ENCODE measurements at places on chromosomes 12 and 14. TPM values are rescaled to one million over a fixed set of nuclear protein-coding genes. Genes with fewer than 3 reads are reported as not detected.

RASSF3 gene
- total RNA-seq, result 29.3 TPM

SELPLG gene
- 0.85 TPM for total RNA-seq

DDX11 gene
- 28.9 TPM for total RNA-seq

TESPA1 gene
- not detected for total RNA-seq

PLEK2 gene
- 42.0 TPM for total RNA-seq

BEGAIN gene
- total RNA-seq, result not detected

PSMB5 gene
- 415 TPM for total RNA-seq

SYNDIG1L gene
- total RNA-seq, result under 0.01 TPM

TAS2R19 gene
- 7.3 TPM for total RNA-seq

KLRC3 gene
- total RNA-seq, result not detected

CLEC4E gene
- total RNA-seq, result not detected

CATSPERB gene
- total RNA-seq, result not detected

GPRC5A gene
- total RNA-seq, result 18.6 TPM

KLHL33 gene
- 0.28 TPM for total RNA-seq

GZMH gene
- not detected for total RNA-seq

CSRNP2 gene
- 23.1 TPM for total RNA-seq

OR4E2 gene
- total RNA-seq, result not detected

CLEC2D gene
- total RNA-seq, result 2.3 TPM

MYG1 gene
- 38.6 TPM for total RNA-seq

COL2A1 gene
- total RNA-seq, result under 0.01 TPM

KRT80 gene
- 0.38 TPM for total RNA-seq

HOXC9 gene
- not detected for total RNA-seq

E2F7 gene
- total RNA-seq, result 28.6 TPM

HRK gene
- under 0.01 TPM for total RNA-seq

CLEC4C gene
- not detected for total RNA-seq

RIMKLB gene
- total RNA-seq, result 31.8 TPM

ADAMTS20 gene
- total RNA-seq, result not detected

BIN2 gene
- total RNA-seq, result not detected

RAN gene
- total RNA-seq, result 555 TPM

NFE2 gene
- not detected for total RNA-seq

RPGRIP1 gene
- total RNA-seq, result not detected

CLEC4D gene
- total RNA-seq, result not detected

BCL2L14 gene
- not detected for total RNA-seq

ZC2HC1C gene
- total RNA-seq, result 0.96 TPM

Data from regular cardiac myocyte (primary cell).